ENCODE measurements at places on chromosomes 4 and X.

- no peak for DNase-seq
These were observed 10.2 kb downstream of the BEND2 start for GRCh38 chrX:18210470-18210869.

- no peak for DNase-seq
These were observed 188.7 kb upstream of the TLL1 start for GRCh38 chr4:165684177-165684805.

DNA sequence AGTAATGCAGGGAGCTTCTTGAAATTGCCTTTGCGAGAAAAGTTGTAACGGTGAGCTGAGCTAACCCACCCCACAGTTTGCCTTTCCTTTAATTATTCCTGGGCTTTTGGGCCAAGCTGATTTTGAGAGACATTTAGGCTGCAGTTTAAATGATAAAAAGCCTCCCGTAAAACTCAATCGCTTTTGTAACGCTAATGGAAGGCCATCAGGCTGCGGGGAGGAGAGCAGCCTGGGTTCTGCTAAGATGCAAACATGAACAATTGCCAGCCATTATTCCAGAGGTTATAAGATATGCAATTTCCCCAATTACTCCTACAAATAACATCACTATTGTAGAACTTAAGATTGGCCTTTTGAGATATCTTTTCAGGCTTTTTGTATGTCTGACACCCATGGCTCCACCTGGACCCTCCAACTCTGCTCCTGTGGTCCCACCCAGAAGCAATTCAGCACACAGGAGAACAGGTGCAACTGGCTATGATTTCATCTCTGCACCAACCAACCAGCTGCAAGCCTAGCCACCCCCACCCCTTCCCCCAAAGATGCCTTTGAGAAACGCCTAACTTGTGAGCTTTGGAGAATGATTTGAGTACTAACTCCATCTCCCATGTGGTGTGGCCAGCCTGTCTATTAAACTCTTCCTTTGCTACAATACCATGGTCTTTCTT, 108.2 kb upstream of the FAM9C start:
- no peak for DNase-seq

GRCh38 chr4:14864365-14865030, 137.8 kb upstream of the CPEB2 start:
- DNase-seq: no peak

- DNase-seq: no peak
These were observed 69.3 kb downstream of the SH3RF1 start for GRCh38 chr4:169201222-169202144.

DNA sequence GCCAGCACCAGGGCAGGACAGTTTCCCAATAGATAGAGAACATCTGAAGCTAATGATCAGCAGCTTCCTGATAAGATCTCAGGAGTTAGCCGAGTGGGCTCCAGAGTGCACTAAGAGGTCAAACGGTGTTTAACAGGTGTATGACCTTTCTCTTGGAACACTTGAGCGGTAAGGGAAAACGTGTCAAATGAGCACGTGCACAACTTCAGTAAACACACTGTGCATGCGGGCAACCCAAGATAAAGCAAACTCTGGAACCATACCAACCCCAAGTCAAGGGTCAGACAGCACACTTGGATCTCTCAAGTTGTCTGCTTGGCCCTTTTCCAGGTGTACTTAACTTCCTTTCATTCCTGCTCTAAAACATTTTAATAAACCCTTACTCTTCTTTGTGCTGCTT, 1941.5 kb upstream of the PCDH10 start:
- no peak for DNase-seq

DNA sequence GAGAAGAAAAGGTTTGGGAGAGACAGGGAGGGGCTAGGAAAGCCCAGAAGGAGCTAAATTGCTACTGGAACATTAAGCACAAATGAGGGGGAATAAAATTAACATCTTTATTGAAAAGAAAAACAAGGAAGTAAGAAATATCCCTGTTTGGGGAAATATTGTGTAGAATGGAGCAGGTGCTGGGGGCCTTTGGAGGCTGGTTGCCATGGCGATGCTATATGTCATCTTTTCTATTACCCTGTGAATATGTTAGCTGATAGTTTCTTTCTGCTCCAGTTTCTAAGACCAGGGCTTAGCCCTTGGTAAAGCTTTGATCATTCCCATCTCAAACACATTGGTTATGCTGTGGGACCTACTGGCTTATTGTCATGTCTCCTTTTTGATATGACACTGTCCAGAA, 28.7 kb downstream of the TMEM31 start:
- no peak for DNase-seq

DNA sequence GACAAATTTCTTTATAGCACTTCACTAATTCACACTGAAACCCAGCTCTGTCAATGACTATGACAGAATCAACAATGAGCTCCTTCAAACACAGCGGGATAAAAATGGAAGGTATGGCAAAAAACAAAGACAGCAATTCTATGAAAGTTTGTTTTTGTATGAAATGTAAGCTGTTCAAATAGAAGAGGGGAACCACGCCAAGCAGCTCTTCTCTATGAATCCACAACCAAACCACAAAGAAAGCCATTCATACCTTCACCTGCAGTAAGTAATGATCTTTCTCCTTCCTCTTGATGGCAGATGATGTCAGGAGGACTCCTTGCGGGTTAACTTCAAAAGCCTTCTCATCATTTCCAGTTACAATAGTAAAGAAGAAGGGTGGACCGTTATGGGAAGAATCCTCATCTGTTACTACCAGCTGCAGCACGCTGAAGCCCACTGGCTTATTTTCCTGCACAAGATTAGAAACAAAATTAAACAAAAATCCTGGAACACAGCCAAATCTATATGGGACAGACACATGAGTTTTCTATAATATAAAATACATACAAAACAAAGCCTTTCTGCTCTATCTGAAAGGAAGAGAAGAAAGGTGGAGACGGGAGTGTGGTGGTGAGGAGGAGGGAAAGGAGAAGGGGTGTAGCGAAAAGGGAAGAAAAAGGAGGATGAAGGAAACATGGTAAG, 48.9 kb upstream of the MTNR1A start:
- DNase-seq: no peak

DNA sequence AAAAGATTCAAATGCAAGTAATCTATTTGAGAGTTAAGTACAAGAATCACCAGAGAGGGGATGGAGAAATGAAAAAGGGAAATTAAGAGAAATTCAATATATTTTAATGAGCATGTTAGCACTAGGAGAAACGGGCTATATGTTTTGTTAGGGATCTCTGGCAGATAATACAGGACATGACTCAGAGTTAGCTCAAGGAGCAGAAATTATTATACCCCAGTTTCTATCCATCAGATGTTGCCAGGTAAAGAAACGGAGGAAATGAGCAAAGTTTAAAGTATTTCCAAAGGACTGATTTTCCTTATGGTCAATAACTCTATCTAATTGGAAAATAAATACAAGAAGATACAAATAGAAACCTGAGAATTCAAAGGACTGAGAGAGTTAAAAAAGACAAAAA, 867.6 kb downstream of the TRAM1L1 start:
- DNase-seq: no peak

DNA sequence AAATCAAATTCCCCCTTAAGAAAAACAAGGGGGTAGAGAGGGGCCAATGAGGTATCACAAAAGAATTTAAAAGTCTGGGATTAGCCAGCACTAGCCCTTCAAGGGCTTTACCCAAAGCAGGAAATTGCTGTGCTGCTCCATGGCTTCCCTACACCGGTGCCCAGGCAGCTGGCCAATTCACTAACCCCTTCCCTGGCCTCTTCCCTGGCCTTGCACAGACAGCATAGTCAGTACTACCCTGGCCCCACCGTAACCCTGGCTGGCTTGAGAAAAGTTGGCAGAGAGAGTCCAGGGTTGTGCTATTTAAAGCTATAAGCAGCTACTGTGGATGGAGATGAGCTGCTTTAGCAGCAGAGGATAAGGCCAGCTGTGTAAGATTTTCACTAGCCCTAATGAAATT, 43.1 kb downstream of the ADAMTS3 start:
- no peak for DNase-seq

DNA sequence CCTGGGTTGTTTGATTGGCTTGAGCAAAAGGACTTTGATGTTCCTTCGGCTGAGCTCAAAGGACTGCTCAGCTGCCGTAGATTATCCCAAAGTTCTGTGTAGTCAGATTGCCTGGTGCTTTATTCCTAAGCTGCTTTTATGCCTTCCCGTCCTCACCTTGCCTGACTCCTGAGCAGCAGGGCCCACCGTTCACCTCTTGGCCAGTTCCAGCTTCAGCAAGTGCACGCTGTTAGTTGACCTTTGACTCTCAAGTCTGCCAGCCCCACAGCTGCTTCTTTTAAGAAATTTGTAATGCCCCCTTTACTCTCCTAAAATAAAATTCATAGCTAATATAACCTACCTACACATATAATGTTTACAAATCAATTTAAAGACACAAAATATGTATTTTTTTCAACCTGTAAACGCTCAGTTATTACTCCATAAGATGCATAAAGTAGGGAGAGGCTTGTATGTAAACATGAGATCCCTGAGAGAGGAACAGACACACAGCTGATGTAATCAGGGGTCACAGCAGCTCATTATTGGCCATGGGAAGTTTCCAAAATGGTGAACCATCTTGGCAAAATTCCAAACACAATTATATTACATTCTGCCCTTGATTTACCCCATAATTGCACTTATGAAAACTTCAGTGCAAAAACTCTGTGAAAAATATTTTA, 28.6 kb downstream of the UCHL1 start:
- DNase-seq: no peak

- DNase-seq: no peak
These were observed 82.5 kb downstream of the GASK1B start for GRCh38 chr4:158090323-158090722.

DNA sequence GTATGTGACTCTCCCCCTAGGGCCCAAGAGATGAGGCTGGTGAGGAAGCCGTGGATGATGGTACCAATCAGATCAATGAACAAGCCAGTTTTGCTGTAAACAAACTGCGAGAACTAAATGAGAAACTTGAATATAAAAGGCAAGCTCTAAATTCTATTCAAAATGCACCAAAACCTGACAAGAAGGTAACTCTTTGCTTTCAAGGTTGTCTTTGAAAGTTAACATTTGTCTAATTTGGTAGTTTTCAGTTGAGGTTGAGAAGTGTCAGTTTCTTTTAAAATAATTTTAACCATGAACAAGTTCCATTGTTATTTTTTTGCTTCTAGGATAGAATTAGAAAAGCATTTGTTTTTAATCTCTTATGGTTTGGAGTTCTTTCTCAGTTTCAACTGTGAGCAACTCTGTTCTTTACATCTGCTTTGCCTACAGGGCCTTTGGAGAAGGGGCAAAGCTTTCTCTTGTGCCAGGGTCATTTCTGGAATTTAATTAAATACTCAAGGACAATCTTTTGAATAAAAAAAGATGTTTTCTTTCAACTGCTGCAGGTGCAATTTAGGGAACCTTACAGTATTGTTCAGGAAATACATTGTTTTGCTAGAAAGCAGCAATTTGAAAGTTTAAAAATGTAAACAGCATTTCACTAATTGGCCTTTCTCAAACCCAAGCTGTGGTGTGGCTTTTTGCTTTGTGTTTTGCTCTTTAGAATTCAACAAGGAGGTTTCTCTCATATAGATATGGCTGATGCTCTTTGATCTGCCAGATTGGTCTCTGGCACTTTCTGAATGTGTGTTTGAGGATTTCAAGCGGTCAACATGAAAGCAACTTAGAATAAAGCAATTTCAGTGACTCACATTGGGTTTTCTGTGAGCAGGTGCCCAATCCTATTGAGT, 62.9 kb downstream of the LRP2BP start:
- no peak for DNase-seq

- DNase-seq: peak; percentile 59
These were observed 46.4 kb downstream of the IL13RA1 start for GRCh38 chrX:118773782-118774181.

DNA sequence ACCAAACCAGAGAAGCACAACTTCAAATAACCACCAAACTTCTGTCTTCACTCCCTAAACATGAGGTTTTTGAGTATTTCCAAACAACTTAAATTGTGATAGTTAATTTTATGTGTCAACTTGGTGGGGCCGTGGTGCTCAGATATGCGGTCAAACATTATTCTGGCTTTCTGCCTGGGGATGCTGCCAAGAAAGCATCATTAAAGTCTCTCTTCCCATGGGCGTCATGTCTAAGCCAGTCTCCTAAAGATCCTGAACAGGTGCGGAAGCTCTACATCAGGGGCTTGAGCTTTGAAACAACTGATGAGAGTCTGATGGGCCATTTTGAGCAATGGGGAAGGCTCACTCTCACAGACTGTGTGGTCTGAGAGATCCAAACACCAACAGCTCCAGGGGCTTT, 24.1 kb upstream of the SOD3 start:
- no peak for DNase-seq

DNA sequence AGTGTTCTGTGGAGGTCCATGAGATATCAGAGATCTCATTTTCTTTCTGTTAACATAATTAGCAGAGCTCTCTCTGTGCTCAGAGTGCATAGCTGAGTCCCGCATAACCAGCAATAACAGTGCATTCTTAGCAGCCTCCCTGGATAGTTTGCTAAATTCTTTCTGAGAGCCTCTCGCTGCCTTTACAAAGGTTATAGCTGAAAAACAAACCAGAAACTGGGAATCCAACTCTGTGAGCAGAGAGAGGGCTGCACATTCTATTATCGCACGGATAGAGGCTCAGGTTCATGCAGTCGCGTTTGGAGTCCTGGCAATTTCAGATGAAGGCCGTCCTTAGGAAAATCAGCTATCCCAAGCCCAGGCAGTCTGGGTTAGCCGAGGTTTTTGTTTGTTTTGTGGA, 1.2 kb downstream of the ENPP6 start:
- no peak for DNase-seq

DNA sequence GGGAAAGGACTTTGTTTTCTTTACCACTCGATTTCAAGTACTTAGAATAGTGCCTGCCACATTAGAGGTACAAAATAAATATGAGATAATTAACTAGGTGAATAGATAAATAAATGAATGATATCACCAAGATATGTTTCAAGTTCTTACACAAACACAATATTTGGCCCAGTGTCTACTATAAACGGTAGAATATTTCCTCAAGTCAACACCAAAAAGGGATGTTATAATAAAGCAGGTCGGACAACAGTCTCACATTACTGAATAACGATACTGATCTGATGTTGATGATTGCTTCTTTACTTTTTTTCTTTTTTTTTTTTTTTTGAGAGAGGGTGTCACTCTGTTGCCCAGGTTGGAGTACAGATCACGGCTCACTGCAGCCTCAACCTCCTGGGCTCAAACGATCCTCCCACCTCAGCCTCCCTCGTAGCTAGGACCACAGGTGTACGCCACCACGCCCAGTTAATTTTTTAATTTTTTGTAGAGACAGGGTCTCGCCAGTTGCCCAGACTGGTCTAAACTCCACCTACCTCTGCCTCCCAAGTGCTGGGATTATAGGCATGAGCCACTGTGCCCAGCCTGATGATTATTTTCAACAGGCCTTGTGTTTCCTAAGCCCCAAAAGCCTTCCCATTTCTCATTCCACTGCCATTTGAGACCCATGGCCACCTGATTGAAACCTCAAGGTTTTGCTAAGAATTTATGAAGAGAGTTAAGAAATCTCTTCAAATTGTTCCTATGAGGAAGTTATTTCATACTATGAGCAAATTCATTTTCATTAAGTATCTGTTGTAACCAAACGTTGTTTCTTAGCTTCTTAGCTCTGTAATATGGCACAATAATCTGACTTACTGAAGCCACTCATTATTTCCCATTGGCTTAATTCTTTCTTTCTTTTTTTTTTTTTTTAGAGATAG, 2.3 kb downstream of the MANBA start:
- no peak for DNase-seq

- no peak for DNase-seq
These were observed 950.1 kb downstream of the FAT4 start for GRCh38 chr4:126264839-126265238.

All from NCI-H1436 treated with DMSO at 0.1 percent for 48 hours (cell line).